DMS 273 treated with DMSO at 0.1 percent for 48 hours (cell line): ENCODE measurements at places on chromosomes 16 and 17.

DNA sequence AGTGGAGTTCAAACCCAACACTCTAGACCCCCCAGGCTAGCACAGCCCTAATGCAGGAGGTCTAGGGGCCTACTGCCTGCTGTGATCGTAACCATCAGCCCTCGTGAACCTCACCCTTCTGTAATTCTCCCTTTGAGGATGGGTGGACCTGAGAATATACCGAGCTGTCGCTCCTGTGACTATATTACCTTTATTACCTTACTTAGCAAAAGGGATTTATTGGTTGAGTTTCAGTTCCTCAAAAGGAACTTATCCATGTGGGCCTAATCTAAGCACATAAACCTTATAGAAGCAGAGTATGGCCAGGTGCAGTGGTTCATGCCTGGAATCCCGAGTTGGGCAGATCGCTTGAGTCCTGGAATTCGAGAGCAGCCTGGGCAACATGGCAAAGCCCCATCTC lies 19.2 kb upstream of the EMP2 start:
- no peak for DNase-seq

DNA sequence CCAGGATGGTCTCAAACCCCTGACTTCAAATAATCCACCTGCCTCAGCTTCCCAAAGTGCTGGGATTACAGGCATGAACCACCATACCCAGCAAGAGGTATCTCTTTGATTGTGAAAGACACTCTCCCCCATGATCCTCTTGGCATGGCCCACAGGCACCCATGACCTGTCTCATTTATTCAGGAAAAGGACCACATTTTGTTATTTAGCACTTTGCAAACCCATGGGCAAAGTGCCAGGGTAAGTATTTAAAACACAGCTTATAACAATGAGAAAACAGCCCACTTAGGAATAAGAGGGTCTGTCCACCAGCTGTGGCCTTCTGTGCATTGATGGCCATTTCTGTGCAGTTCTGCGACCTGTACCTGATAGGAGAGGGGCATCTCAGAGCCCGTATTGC lies 12.8 kb upstream of the AKTIP start:
- no peak for DNase-seq

- peak; percentile 3 for DNase-seq
Measured at GRCh38 chr16:14249291-14250032, 178.3 kb downstream of the MRTFB start.

- DNase-seq = no peak
Measured at GRCh38 chr16:86078121-86078600, 179.2 kb downstream of the IRF8 start.

DNA sequence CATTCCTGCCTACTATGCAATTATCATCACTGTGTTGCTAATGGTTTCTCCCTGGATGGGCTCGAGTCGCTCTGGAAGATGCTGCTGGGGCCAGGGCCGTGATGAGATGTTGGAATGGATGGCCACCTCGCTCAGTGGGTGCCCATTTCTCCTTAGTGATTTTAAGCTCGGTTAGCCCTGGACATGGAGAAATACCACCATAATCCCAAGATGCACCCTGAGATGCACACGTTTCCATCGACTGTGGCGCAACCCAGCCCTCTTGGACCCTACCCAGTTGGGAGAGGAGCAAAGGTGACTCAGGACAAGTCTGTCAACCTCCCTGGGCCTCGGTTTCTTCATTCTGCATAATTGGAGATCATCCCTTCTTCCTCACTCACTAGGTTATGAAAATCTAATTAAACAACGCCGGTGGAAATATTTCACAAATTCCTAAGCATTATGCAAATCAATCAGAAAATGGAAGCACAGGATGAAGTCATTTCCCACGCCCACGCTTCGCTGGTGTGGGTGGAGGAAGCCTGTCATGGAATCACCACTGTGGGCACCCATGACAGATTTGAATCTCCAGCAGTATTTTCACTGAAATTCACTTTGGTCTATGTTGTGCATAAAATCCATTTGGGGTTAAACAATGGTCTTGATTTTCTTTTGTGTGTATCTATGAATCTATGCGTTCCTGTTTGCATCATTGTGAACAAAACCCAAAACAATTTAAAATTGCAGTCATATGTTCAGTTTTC lies 195.2 kb downstream of the AXIN2 start:
- no peak for DNase-seq

DNA sequence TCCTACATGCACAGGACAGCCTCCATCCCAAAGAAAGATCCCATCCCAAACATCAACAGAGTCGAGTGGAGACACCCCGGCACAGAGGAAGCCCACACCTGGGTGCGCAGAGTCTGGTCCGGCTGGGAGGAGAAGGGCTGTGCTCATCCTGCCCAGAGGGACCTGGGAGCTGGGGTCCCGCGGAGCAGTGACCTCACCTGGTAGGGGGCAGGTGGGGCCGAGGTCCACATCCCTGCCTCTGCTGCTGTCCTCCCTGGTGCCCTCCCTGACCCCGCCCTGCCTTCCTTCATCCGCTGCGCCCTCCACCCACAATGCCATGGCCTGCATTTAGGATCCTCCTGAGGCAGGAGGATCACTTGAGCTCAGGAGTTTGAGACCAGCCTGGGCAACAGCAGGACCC lies 2.9 kb downstream of the C16orf90 start:
- no peak for DNase-seq

DNA sequence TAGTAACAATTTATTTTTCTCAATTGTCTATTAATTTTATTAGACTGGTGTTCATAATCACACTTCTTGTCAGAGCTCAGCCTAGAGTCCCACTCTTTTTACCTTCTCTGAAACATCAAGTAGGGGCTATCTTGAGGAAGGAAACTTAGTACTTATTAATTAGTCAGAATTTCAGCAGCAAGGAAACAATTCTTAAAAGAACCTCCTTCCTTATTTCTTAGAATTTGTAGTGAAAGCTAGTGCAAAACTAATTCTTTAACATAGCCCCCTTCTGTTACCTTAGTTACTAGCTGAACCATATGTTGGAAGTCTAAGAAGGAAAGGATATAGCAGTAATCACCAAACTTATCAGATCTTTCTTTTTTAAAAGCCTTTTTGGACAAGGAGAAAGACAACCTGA lies 35.2 kb downstream of the MAP2K4 start:
- DNase-seq = no peak

GRCh38 chr16:79170555-79171246 lies 429.8 kb downstream of the MAF start:
- no peak for DNase-seq

- no peak for DNase-seq
Measured at GRCh38 chr17:73592079-73592415, 52.2 kb downstream of the SDK2 start.

GRCh38 chr16:57367116-57367752 lies 5.1 kb upstream of the CX3CL1 start:
- no peak for DNase-seq

DNA sequence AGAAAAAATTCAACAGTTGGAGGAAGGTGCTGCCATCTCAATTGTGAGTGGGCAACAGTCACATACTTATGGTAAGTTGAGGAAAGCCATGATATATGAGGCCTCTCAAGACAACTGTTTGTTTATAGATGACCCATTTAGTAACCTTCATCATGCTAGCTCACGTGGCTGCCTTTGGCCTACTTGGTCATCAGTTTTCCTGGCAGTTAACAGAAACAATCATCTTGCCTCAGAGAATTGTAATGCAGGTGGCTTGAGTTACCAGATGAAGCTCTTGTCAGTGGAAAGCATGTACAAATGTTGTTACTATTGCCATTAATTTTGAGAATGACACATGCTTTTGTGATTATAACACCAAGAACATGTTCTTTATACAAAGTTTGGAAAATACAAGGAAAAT lies 14.7 kb downstream of the TPPP3 start:
- no peak for DNase-seq

DNA sequence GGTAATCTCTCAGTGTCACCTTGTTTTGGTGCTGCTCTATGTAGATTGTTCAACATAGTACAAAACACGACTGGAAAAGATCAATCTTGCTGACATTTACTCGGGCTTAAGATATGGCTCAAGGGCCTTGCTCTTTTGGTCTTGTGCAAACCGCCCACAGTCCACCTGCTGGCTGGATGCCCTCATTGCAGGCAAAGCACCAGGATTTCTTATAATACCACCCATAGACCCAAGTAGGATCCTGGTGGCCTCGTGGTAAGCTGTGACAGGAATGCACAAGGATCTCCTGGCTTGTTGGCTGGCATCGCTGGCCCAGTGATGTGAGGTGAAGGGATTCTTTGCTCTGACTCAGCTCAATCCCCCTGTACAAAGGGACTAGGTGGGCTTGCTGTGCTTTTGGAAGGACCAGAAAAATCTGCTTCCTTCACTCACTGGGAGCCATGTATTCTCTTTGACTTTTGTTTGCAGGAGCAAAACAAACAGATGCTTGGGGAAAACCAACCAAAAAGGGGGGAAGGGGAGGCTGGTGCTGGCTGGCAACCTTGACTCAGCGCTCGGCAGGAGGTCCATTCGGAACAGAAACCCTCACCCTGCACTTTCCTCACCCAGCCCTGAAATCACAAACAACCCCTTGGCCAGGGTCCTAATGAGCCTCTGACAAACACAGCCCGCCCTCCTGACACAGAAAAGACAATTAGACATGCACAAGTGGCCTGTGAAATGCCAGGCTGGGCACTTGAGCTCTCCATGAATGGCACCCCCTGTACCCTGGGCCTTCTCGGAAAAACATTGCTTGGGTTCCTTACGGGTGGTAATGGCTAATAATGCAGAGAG lies 36.6 kb upstream of the MED9 start:
- DNase-seq = peak; percentile 29

DNA sequence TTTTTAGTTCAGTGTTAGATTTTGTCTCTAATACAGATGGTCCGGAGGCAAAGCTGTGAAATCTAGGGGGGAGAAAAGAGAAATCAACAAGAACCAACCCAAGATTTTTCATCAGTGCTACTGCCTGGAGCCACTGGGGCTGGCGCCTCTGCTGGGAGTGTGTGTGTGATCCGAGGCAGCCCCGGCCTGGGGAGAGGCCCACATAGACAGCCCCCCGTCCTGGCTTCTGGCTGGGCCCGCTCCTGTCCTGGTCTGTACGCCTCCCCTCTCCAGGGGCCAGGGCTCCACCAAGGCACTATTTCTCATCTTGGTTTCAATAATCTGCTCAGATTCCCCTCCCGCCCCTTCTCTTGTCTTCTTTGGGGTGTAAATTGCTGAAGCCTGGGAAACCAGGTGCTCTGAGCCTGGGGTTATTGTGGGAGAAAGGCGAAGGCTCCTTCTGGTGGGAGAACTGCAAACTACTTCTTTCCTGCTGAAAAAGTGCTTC lies 7.8 kb downstream of the BAHCC1 start:
- no peak for DNase-seq

DNA sequence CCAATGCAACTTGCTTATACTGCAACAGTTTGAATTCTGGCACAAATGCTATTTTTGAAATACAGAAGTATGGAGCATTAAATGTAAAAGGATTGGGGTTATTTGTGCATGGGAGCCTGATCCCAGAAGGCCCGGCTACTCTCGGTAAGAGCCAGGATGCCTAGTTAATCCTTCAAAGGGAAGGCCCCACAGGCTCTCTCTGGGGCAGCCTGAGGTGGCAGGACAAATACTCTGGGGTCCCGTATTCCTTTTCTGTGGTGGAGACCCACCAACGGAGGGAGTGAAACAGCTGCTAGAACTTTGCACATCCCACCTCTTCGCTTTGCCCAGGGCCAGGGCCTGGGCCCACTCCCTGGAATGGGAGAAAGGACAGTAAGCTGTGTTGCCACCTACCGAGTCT lies 30.4 kb downstream of the ERN1 start:
- no peak for DNase-seq

DNA sequence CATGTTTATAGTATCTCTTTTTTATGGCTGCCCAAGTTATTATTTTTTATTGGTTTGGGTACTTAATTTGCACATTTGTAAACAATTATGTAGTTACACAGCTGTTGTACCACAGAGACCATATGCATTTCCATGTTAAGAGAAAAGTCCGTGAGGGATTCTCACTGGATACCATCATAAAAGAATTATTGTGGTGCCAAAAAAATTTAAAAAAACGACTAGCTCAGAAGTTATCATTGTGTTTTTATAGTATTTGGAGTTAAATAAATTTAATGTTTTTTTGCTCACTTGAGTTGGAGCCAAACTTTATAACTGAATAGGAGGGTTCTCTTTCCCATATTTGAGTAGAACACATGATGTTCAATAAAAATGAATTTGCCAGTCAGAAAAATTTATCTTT lies 618.7 kb downstream of the WWOX start:
- no peak for DNase-seq

DNA sequence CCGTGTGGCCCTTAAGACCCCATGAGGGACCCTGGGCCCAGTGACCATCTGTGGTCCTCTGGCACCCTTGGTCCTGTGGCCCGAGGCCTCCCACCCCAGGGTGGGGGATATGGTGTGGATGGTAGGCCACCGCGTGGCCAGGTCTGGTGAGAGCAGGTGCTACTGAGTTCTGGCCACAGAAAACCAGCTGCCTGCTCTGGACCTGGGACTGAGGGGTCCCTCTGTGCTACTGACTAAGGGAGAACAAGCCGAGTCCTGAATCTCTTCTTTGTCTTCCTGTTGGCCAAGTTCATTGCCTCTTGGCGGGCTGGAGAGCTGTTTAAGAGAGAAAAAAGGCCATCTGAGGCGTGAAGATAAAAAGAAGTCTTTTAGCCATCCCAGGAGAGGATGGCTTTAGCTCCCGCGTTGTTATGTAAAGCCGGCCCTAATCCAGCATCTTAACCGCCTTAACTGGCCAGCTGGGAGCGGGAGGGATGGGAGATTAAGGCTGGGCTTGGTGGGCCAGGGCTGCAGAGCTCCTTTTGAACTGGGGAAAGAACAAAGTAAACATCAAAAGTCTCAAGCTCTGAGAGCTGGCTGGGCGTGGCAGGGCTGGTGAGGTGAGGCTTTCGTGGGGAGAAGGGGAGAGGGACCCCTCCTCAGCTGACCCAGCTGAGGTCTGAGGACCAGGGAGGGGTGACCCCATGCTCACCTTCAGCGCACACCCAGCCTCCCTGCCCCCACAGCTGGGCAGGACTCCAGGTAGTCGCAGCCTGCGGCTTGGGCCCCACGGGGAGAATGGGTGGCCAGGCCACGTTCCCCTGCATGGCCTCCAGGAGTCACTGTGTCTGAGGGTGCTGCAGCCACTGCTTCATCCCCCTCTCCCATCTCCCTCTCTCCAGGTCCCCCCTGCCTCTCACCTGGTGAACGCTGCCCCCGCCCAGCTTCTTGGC lies 62.4 kb downstream of the NKD1 start:
- DNase-seq = no peak

DNA sequence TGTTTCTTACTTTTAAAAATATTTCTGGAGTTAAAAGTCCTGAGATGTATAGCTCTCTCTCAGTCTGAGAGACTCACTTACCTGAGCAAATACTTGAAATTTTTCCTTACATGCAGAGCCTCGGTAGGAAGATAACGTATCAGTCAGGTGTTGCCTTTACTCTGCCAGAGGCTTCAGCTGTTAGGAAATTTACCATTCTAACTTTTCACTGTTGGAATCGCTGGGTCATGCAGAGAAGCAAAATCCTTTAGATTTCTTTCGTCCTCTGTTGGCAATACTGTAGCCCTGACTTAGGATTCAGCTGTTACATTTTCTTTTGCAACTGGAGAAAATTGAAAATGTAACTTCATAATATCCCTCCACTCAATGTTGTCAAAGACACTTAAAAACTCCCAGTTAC lies 20.0 kb upstream of the KCNJ16 start:
- no peak for DNase-seq

DNA sequence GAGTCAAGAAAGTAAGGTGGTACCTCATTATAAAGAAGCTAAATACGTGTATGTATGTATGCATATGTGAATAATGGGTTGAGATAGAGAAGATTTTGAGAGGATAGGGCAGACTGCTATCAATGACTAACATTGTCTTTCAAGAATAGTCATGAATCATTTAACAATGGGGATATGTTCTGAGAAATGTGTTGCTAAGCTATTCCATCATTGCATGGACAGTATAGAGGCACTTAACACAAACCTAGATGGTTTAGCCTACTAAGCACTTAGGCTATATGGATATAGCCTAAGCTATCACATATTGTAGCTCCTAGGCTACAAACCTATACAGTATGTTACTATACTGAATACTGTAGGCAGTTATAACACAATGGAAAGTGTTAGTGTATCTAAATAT lies 45.2 kb downstream of the TBC1D26 start:
- DNase-seq = no peak
